ENCODE measurements at places on chromosomes 4 and X.

DNA sequence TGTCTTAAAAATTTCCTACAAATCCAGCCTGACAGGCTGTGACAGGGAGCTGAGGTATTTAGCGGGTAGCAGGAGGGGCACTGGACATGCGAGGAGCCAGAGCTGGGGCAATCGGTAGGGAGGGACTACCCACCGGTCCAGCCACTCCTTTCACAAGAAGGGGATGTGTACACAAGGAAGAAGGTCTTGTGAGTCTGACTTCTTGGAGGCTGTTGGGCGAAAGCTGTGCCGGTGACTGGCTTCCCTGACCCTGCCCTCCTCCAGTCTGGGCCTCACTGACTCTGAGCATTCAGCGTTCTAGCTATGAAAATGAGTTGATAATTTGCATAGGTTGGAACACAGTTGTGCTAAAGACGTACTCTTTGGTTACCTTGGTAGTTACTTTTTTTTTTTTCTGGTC is 12.7 kb upstream of the CXCL8 start:
- no peak for DNase-seq

- no peak for DNase-seq
Observed at GRCh38 chr4:93199492-93199891, 629.1 kb upstream of the ATOH1 start.

- no peak for DNase-seq
Observed at GRCh38 chr4:147620315-147620714, 3.1 kb downstream of the TMEM184C start.

- no peak for DNase-seq
Observed at GRCh38 chrX:136847874-136848273, 32.7 kb downstream of the RBMX start.

DNA sequence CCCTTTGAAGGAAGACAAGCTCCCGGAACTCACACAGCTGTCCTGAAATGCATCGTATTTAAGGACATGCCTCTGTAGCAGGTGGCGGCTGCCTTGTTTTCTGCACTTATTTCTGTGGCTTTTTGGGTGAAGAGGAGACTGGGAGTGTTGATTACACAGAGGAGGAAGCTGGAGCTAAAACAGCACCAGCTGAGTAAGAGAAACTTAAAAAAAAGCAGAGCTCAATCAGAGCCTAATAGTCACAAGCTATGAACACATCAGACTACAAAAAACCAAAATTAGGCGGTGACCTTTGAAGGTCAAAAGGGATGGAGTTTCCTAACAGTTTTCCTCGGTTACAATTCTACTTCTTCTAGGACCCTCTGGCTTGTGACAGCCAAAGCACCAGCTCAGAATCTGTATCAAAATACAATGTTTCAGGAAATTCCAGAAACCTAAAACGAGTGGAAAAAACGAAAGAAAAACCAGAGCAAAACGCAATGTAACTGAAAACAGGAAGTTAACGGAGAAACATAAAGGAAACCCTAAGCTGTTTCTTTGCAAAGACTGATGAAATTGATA is 13.5 kb downstream of the PRKX start:
- DNase-seq = no peak

DNA sequence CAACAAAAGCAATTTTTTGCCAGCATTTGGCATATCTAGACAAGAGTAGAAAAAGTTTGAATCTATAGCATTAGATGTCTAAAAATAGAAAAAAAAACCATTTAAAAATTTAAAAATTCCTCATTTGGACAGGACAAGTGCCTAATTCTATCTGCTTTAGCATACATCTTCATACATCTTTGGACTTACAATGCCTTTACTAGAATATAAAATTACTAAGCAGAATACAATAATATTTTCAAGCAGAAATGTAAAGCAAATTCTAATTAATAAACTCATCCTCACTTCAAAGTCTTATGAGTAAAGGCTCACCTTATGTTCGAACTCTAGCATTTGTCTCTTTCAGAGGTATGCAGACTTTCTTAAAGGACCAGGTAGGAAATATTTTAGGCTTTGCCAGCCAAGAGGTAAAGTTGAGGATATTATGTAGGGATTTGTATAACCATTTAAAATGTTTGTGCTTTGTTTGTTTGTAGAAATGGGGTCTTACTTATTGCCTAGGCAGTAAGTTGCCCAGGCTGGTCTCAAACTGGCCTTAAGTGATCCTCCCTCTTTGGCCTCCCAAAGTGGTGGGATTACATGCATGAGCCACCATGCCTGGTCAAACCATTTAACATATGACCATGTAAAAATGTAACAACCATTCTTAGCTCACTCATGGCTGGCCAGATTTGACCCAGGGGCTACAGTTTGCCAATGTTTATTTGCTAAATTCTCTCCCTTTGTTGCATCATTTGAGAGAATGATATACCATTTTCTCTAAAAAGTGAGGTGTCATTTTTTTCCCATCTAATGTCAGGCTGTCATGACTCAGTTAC is 29.1 kb downstream of the UGDH start:
- DNase-seq = no peak

GRCh38 chrX:46398126-46398525 is 147.1 kb downstream of the ZNF674 start:
- no peak for DNase-seq

DNA sequence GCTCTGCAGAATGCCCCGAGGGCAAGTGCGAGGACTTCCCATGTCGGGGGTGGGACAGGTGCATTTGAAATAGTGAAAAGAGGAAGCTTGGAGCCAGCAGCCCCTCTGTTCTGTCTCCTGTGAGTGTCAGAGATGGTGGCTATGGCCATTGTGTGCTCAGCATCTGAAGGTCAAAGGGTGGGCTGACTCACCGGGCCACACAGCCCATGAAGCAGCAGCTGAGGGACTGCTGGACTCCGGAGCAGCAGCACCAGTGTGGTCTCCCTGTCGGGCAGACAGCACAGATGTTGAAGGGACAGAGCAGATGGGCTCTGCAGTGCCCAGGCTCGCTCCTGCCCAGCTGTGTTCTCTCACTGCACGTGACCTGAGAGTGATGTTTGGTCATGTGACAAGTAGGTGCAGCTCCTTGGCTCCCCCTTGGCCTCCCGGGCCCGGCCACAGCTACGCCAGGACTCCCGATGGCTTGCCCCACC is 53.5 kb downstream of the TBC1D14 start:
- no peak for DNase-seq

GRCh38 chrX:65813245-65813644 is 145.8 kb downstream of the MSN start:
- no peak for DNase-seq

DNA sequence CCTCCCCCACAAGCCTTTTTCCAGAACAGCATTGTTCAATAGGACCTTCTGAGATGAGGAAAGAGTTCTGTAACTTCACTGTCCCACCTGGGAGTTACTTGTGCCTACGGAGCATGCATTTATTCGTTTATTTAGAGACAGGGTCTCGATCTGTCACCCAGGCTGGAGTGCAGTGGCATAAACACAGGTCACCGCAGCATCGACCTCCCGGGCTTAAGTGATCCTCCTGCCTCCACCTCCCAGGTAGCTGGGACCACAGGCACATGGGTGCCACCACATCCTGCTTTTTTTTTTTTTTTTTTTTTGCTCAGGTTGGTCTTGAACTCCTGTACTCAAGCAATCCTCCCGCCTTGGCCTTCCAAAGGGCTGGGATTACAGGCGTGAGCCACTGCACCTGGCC is 2.9 kb downstream of the MAP3K15 start:
- DNase-seq = no peak

- no peak for DNase-seq
Observed at GRCh38 chr4:24428850-24429249, 155.5 kb downstream of the DHX15 start.

DNA sequence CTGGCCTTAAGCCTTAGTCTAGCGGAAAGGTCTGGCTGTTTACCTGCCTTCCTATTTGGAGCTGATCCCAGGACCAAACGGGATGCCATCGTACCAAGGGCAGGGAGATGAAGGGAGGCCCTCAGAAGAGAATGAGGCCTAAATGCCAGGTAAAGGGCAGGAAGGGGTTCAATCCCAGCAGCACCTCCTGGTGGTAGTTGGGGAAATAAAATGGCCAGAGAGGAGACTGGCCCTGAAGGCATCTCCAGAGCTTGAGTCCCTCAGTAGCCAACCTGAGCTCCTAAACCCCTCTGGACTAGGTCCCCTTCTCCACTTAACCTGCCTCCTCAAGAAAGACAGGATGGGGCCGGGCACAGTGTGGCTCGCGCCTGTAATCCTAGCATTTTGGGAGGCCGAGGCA is 53.7 kb downstream of the KDM5C start:
- no peak for DNase-seq

Data from stimulated activated CD4-positive, alpha-beta T cell treated with anti-CD3 and anti-CD28 coated beads, Interleukin-1b, Interleukin-23, amount 100 ng/mL, for 4 hours (primary cell).